Activated naive CD4-positive, alpha-beta T cell treated with anti-CD3 and anti-CD28 coated beads for 36 hours (primary cell): ENCODE measurements at places on chromosomes 16 and 17. TPM values are rescaled to one million over a fixed set of nuclear protein-coding genes. Genes with fewer than 3 reads are reported as not detected.

DNA sequence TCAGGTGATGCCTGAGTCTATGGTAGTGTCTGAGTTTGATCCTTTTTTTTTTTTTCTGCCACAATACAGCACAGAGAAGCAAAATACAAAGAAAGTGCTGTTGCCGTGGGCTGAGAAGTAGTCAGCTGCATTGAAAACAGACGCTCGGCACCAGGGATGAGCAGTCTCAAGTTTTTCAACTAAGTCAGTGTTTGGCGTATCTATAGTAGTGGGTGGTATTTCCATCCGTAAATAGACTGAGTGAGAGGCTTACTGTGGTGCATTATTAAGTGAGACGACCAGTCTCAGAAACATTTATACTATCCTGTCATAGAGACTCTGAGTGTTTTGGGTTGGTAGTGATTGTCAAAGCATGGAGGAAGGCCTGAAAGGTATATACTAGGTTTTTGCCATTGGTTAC, 221.3 kb downstream of the SNX29 start:
- DNase-seq: no peak

- DNase-seq: no peak
These were observed 653 bp downstream of the FANCA start for GRCh38 chr16:89815639-89816348.

DNA sequence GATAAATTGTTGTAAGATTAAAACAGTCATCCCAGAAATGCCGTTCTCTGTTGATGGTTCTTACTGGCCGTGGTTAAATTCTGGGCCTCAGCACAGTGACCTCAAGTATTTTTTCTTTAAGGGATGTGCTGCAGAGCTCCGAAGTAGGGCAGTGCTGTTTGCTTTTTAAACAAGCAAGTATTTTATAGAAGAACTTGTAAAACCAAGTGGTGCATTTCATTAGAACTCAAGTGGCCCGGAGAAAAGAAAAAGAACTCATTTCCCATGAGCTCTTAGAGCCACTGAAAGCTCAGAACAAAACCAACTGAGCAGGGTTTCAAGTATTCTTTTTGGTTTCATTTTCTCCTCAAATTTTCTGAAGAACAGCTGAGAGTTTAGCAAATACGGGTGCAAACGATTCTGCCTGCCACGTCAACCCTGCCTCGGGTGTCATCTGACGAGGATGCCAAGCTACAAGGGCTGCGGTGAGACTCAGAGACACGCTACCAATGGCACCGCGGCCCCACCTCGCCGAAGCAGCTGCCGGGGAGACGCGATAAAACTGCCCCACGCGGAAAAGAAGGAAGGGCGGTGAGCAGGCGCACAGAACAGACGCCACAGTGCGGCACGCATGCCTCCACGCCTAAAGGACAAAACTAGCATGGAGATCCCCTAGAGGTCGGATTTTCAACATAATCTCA, 6.3 kb downstream of the LMF1 start:
- peak; percentile 79 for DNase-seq

DNA sequence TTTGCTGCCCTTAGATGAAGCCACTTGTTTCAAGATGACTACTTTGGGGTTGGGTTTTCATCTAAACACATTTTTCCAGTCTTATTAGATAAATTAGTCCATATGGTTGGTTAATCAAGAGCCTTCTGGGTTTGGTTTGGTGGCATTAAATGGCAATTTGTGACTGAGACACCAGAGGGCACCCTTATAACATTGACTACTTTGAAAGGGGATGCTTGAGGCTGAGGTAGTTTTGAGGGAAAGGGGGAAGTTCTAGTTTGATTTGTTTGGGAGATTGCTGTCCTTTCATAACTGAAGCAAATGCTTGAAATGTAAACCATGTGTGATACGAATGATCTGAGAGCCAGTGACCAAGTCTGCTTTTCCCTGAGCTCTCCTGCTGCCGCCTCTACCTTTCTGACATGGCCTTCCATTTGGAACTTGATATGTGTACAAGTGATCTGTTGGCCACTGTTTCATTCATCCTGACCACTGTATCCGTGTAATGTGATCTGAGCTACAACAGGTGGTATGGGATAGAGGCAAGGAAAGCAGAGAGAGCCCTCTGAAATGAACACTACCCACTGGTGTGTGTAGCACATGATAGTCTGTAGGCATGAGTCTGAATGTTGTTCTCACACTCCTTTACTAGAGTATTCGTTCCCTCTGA, 5.8 kb upstream of the RARA start:
- DNase-seq: peak; percentile 61

DNA sequence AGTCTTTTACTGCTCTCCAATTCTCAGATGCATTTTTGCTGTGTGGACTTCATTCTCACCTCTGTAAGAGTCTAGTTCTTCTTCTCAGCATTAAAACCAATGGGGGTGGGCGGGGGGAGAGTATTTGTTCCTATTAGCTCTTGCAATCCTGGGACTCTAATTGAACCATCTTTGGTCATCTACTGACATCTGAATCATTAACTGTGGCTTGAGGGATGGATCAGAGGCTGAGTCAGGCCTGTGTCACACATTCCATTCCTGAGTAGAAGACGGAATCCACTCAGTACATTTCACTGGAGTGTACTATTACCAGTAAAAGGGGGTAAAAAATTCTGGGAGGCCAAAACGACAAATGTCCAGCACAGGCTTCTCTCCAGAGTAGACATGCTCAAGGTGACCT, 12.8 kb upstream of the ZNF23 start:
- no peak for DNase-seq

DNA sequence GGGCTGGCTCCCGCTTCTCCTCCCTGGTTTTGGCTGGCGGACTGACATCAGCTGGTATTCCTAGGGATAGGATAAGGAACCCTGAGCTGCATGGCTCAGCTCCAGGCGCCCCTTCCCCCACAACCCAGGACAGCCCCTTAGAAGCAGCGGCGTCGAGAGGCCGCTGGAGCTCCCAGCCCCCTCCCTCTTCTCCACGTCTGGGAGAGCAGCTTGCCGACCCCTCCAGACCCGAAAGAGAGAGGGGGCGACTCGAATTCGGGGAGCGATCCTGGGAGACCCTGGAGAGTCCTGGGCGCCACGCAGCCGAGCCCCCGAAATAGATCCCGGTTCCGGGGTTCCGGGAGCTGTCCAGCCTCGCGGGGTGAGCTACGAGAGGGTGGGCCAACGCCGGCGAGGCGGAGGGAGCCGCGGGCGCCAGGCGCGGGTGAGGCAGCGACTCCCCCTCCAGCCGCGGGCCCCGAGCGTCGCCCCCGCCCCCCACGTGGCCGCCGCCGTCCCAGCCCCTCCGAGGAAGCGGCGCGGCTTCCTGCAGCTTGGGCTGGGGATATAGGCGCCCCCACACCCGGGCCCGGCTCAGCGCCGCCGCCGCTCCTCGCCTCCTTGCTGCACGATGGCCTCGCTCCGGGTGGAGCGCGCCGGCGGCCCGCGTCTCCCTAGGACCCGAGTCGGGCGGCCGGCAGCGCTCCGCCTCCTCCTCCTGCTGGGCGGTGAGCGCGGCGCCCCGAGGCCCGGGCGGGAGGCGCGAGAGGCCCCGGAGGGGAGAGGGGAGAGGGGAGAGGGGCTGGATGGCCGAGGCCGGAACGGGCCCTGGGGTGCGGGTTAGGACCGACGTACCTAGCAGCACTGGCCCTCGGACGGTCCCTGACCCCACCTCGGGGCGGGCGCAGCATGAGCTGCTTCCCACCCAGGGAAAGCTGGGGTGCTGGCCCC, at the start of gene RAMP2:
Gene RAMP2 (plus strand): TSS at position 576 of the 930 bp plus-strand sequence. CDS start 35 bp downstream, at position 611.
- DNase-seq: no peak

DNA sequence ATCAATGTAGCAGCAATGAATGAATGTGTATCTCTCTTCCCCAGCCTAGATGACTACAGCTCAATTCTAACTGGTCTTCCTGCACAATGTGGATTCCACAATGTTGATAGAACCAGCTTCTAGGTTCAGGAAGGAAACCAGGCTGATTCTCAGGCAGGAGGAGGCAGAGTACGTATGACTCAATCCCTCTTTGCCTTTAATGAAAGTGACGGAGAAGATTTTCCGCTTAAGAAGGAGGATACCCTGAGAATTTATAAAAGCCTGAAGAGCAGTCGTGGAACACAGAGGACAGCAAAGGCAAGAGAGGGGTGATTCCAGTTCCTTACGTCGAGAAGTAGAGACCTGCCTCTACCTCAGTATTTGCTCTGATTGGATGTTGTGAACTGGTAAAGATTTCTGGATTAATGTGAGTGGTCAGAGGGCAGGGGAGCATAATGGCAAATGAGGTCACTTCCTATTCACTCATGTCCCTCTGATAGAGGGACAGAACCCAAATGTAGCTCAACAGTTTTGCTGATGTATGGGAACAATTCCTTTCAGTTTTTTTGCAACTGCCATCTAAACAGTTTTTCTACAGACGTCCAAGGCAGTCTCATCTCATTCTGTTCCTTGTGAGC, 15.0 kb upstream of the SLC16A11 start:
- DNase-seq: no peak

FAM83G gene
- total RNA-seq: 10.6 TPM

IKZF3 gene
- total RNA-seq: 36.1 TPM

NXPH3 gene
- total RNA-seq: 0.25 TPM

ACBD4 gene
- total RNA-seq: 12.3 TPM

CES5A gene
- total RNA-seq: not detected

OGFOD3 gene
- total RNA-seq: 31.1 TPM
